B cell (primary cell): ENCODE measurements at places on chromosomes 13 and 19. TPM values are rescaled to one million over a fixed set of nuclear protein-coding genes. Genes with fewer than 3 reads are reported as not detected.
A peak's percentile ranks its signal among the peaks of the same experiment; 100 is the strongest.

SHANK1 gene
- 0.03 TPM in 1 of 2 replicates, not detected in the other for polyA plus RNA-seq

DNA sequence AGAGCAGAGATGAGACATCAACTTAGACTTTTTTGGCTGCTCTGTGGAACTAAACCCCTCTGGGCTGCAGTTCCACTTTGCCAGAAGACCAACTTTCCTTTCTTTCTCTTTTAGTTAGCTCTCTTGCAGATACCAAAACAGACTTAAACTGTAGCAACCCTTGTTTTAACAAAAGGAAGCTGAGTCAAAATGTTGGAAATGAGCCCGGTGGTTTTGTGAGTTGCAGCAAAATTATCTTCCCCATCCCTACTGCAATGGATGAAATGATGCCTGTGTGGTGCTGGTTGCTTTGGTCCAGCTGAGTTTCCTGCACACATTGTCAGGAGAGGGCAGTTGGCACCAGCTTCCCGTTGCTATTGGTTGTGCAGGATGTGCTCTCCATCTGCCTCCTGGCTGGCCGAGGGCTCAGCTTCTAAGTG, 115.3 kb downstream of the LRCH1 start:
- peak overlapping the region; percentile 89 for H3K27ac ChIP-seq
- H3K27me3 ChIP-seq = no peaks in the 10 kb centered on the region
- H3K4me3 ChIP-seq = peak overlapping the region; percentile 36
- H3K4me1 ChIP-seq = peaks cover 41% of the 10 kb centered on the region

DNA sequence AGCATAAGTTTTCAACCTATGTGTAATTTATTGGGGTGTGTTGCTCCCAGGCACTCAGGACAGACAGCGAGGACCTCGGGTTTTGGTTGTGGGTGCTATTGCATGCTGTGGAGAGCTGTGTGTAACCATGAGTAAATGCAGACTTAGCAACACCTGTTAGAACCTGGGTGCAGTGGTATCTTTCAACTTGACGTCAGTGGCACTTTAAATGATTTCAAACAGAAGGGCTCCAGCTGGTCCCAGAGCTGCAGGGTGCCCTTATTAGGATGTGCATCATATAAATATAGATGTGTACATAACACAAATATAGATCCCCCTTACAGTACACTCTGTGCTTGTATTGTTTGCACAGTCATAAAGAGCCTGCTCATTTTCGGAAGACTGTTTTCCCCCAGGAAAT, 228.3 kb upstream of the IRS2 start:
- no peaks in the 10 kb centered on the region for H3K36me3 ChIP-seq
- no peak overlapping the region for H3K27ac ChIP-seq
- no peaks in the 10 kb centered on the region for H3K4me1 ChIP-seq
- no peaks in the 10 kb centered on the region for H3K27me3 ChIP-seq

C19orf67 gene
- not detected in 2 replicates for polyA plus RNA-seq

- H3K36me3 ChIP-seq = no peaks in the 10 kb centered on the region
- no peak overlapping the region for H3K4me3 ChIP-seq
- no peaks in the 10 kb centered on the region for H3K27me3 ChIP-seq
- DNase-seq = no peak
- H3K27ac ChIP-seq = no peak overlapping the region
These were observed 10.0 kb upstream of the VWA8 start for GRCh38 chr13:41970918-41971317.

GRCh38 chr13:101010100-101010499, 335.5 kb upstream of the TMTC4 start:
- H3K4me3 ChIP-seq = no peak overlapping the region
- no peaks in the 10 kb centered on the region for H3K4me1 ChIP-seq
- no peak for DNase-seq
- no peaks in the 10 kb centered on the region for H3K27me3 ChIP-seq

DNA sequence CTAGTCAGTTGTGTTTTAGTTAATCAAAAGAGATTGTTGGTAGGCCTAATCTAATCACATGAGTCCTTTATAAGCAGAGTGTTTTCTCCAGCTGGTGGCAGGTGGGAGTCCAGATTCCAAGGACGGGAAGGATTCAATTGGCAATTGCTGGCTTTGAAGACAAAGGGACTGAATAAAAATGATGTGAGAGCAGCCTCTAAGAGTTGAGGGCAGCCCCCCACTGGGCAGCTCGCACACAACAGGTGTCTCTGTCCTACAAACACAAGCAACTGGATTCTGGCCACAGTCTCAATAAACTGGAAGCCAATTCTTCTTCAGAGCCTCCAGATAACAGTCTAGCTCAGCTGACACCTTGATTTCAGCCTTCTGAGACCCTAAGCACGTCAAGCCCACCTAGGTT, 915.2 kb downstream of the PCDH9 start:
- no peaks in the 10 kb centered on the region for H3K36me3 ChIP-seq
- no peak overlapping the region for H3K4me3 ChIP-seq
- H3K27ac ChIP-seq = no peak overlapping the region
- no peaks in the 10 kb centered on the region for H3K27me3 ChIP-seq
- no peak for DNase-seq
- H3K4me1 ChIP-seq = no peaks in the 10 kb centered on the region

CCNA1 gene
- 0.15 and 0.37 TPM in 2 replicates for polyA plus RNA-seq

DNA sequence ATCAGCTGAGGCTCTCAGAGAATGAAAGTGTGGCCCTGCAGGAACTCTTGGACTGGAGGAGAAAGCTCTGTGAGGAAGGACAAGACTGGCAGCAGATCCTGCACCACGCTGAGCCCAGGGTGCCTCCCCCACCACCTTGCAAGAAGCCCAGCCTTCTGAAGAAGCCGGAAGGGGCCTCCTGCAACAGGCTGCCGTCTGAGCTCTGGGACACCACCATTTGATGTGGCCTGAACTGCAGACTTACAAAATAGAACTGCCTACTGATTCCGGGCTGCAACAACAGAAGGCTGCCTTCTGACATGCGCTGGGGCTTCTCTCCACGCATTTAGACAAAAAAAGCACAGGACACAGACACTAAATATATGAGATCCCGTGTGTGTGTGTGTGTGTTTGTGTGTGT, 577.2 kb downstream of the MYO16 start:
- no peaks in the 10 kb centered on the region for H3K36me3 ChIP-seq
- H3K27ac ChIP-seq = no peak overlapping the region
- DNase-seq = no peak
- H3K27me3 ChIP-seq = no peaks in the 10 kb centered on the region
- H3K4me3 ChIP-seq = no peak overlapping the region
- no peaks in the 10 kb centered on the region for H3K4me1 ChIP-seq

SPACA7 gene
- polyA plus RNA-seq = not detected in 2 replicates

- H3K27me3 ChIP-seq = no peaks in the 10 kb centered on the region
- H3K27ac ChIP-seq = no peak overlapping the region
- H3K4me3 ChIP-seq = no peak overlapping the region
These were observed 27.2 kb downstream of the SPRY2 start for GRCh38 chr13:80313668-80314256.

DNA sequence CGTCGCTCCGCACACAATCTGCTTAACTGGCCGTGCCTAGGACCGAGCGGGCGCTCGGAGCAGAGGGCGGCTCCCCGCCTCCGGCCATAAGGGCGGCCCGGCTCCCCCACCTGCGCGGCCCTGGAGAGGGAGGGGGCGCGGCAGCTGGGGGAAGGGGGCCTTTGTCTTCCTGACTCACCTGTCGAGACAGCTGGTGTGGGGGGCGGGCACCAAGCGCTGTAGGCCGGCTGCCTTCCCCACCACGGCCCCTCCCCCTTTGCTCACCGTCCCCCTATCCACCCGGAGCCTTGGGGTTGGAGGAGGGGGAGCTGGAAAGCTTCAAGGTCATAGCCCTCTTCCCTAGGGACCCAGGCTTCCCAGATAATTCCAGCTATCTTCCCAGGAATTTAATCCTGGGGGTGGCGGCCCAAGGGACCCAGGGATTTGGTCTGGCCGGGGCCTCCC, 1.2 kb downstream of the VASP start:
- H3K27ac ChIP-seq = peak overlapping the region; percentile 43
- H3K36me3 ChIP-seq = no peaks in the 10 kb centered on the region
- no peaks in the 10 kb centered on the region for H3K27me3 ChIP-seq
- DNase-seq = peak; percentile 64

DNA sequence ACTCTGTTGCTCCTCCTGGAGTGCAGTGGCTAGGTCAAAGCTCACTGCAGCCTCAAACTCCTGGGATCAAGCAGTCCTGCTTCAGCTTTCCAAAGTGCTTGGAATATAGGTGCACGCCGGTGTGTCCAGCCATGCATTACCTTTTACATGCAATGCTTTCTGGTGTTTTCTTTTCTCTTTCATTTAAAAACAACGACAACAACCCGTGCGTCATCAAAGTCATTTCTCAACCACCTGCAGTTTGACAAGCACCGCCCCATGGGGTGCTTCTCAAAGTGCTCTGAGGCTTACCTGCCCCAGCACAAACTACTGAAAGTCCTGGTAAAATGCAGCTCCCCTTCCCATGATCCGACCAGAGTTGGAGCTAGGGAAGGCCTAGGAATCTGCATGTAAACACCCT, 7.1 kb downstream of the QTRT1 start:
- no peak overlapping the region for H3K27ac ChIP-seq
- no peak overlapping the region for H3K4me3 ChIP-seq
- H3K4me1 ChIP-seq = peaks cover 4% of the 10 kb centered on the region
- H3K36me3 ChIP-seq = peaks cover 6% of the 10 kb centered on the region
- no peak for DNase-seq

GRCh38 chr19:2627319-2627829, 75.1 kb downstream of the GNG7 start:
- H3K36me3 ChIP-seq = no peaks in the 10 kb centered on the region
- H3K27ac ChIP-seq = peak overlapping the region; percentile 97
- peak; percentile 88 for DNase-seq
- no peaks in the 10 kb centered on the region for H3K27me3 ChIP-seq
- H3K4me1 ChIP-seq = peaks cover 93% of the 10 kb centered on the region
